ENCODE measurements at places on chromosomes 12 and 14. TPM values are rescaled to one million over a fixed set of nuclear protein-coding genes. Genes with fewer than 3 reads are reported as not detected.

The SPTLC2 gene
- 50.3 TPM for total RNA-seq

The LRRC43 gene
- 13.6 TPM for total RNA-seq

The ANKRD33 gene
- not detected for total RNA-seq

The RNU6-7 gene
- not detected for total RNA-seq

The DRAM1 gene
- total RNA-seq: 134 TPM

The FSCB gene
- 0.15 TPM for total RNA-seq

The CCDC38 gene
- not detected for total RNA-seq

The NELL2 gene
- total RNA-seq: 3.9 TPM

The DLK1 gene
- total RNA-seq: 1.8 TPM

The FKBP11 gene
- total RNA-seq: 20.4 TPM

- no peaks in the 10 kb centered on the region for H3K4me1 ChIP-seq
- no peaks in the 10 kb centered on the region for H3K36me3 ChIP-seq
- peaks cover 6% of the 10 kb centered on the region for H3K27me3 ChIP-seq
Observed at GRCh38 chr12:52606096-52606495, 4.8 kb upstream of the KRT72 start.

DNA sequence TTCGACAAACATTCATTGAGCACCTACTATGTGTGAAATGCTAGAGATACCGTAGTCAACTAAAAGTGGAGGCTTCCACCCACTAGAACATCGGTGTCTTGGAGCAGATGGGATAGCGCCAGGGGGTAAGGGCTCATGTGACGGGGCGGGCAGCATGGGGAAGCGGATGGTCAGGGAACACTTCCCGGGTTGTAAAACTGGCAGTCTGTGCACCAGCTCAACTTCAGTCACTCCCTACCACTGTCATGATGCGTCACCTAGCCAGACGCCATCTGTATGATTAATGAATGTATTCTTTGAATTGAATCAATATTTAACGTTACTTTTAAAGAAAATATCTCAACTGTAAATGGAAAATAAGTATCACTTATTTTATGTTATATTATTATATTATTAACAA is 93.5 kb downstream of the PIWIL1 start:
- no peak overlapping the region for H3K4me3 ChIP-seq
- no peak overlapping the region for H3K27ac ChIP-seq
- H3K36me3 ChIP-seq: no peaks in the 10 kb centered on the region
- H3K4me1 ChIP-seq: no peaks in the 10 kb centered on the region
- DNase-seq: no peak

DNA sequence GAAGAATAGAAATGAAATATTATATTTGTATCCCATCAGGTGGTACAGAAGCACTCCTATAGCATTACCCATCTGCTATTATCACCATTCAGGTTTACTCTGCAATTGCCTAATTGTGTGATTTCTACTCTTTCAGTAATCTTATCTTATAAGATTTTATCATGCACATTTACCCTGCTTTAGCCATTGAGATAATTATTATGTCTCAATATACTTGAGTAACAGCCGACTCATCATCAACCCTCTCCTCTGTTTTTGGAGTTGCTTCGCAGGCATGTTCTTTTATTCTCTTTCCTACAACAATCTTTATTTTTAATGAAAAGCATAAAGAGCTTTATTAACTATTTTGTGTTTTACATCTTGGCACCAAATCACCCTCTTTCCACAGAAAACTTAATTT is 419.9 kb downstream of the LRIG3 start:
- H3K27ac ChIP-seq: no peak overlapping the region
- no peaks in the 10 kb centered on the region for H3K27me3 ChIP-seq
- H3K4me3 ChIP-seq: no peak overlapping the region
- no peak for DNase-seq

- H3K27ac ChIP-seq: no peak overlapping the region
- H3K36me3 ChIP-seq: no peaks in the 10 kb centered on the region
- no peak for DNase-seq
- no peak overlapping the region for H3K4me3 ChIP-seq
Observed at GRCh38 chr12:93093243-93093642, 164.1 kb upstream of the EEA1 start.

DNA sequence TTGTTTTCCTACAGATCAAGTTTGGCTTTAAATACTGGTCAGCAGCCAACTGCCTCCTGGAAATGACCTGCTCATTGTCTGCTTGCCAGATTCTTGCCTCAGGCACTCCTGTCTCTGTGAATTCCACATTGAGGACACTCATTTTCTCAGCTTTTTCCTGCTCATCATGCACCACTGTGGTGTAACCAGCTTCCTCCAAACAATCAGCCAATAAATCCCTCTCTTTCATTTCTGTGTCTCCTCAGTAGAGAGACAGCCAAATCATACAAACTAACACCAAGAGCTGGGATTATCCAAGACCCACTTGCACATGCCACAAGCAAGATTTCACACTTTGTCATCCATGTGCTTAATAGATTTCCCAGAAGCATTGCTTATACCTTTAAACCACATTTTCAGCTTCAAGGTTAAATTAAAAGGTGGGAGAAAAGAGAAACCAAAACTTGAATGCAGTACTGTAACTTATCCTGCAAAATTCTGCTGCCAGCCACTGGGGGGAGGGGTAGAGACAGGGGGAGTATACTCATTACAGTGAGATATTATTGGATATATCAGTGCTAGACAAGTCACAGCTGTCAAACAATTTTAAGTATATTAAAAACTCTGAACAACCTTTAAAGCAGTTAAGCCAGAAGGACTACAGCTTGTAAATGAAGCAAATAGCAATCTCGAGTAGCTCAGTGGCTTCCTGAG is 105.0 kb downstream of the PPP2R5E start:
- H3K36me3 ChIP-seq: no peaks in the 10 kb centered on the region
- H3K27me3 ChIP-seq: no peaks in the 10 kb centered on the region
- peak overlapping the region; percentile 71 for H3K27ac ChIP-seq
- peaks cover 49% of the 10 kb centered on the region for H3K4me1 ChIP-seq

DNA sequence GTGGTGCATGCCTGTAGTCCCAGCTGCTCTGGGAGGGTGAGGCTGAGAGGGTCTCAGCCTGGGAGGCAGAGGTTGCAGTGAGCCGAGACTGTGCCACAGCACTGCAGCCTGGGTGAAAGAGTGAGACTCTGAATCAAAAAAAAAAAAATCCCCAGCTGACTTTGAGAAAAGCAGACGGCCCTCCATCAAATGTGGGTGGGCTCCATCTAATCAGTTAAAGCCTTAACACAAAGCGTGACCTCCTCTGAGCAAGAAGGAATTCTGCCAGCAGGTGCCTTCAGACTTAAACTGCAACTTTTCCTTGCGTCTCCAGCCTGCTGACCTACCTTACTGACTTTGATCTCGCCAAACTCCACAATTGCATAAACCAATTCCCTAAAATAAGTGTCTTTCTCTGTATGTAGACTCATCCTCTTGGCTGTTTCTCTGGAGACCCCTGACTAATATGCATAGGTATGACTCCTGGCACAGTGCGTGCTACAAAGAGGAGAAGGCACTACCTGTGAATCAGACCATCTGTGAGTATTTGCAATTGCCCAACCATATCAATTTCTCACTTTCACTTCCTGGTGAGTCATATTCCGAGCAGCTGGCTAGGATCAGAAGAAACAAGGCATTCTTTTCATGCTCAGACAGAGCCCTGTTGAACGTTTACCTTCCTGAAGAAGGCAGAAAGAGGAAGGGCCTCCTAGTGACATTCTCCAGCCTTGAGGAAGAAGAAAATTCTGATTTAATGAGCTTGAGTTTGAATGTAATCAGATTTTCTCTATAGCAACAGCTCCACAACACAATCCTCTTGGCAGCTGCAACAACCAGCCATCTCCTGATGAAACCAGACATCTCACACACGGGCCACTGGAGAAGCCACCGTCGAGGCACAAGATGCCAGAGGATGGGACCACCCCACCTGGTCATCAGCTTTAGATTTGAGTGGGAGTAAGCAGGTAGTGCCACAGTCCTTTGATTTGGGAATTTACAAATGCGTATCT is 54.3 kb downstream of the CLMN start:
- no peak overlapping the region for H3K4me3 ChIP-seq
- H3K36me3 ChIP-seq: no peaks in the 10 kb centered on the region
- DNase-seq: peak; percentile 68

GRCh38 chr12:101794574-101794973 is 36.2 kb downstream of the GNPTAB start:
- H3K4me3 ChIP-seq: no peak overlapping the region
- H3K27me3 ChIP-seq: no peaks in the 10 kb centered on the region
- DNase-seq: no peak
- H3K4me1 ChIP-seq: no peaks in the 10 kb centered on the region

GRCh38 chr12:66010787-66011547 is 119.6 kb downstream of the LLPH start:
- no peak overlapping the region for H3K27ac ChIP-seq
- H3K27me3 ChIP-seq: no peaks in the 10 kb centered on the region
- no peak overlapping the region for H3K4me3 ChIP-seq
- no peaks in the 10 kb centered on the region for H3K36me3 ChIP-seq
- DNase-seq: no peak

GRCh38 chr12:29907461-29907860 is 123.7 kb upstream of the TMTC1 start:
- H3K27ac ChIP-seq: no peak overlapping the region
- H3K4me3 ChIP-seq: no peak overlapping the region
- no peaks in the 10 kb centered on the region for H3K36me3 ChIP-seq
- no peaks in the 10 kb centered on the region for H3K4me1 ChIP-seq
- DNase-seq: no peak

DNA sequence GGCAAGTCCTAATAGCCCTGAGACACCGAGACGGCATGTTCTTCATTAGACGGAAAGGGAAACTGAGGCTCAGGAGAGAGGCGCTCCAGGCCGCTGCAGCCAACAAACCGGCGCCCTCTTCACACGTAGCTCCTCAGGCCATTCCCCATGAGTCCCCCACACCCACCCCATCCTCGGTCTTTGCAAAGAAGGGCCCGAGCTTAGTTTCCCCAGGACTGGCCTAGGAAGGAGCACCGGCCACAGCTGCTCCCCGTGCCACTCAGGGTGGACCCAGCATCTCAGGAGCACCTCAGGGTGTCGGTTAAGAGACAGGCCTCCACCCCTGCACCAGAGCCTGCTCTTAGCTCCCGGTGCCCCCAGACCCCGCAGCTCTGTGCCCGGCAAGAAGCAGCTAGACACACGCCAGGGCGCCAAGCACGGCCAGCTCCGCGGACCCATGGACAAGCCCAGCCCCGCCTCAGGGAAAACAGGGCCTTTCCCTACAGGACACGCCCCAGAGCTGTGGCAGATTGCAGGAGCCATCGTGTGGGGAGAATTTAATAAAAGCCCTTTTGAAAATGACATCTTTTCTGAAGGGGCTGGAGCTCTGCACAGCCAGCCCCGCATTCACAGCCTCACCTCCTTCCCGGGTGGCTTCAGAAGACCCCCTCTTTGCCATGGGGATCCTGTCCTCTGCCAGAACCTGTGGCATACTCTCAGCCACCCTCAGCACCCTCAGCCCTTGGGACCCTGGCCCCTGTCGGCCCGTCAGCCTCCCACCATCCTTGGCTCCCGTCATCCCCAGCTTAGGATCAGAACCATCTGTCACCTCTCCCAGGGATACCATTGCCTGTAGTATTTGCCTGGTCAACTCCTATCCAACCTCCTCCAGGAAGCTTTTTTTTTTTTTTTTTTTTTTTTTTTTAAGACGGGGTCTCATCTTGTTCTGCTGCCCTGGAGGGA is 59.7 kb downstream of the LGMN start:
- DNase-seq: no peak
- H3K27me3 ChIP-seq: no peaks in the 10 kb centered on the region
- peak overlapping the region; percentile 46 for H3K27ac ChIP-seq
- peak overlapping the region; percentile 53 for H3K4me3 ChIP-seq

DNA sequence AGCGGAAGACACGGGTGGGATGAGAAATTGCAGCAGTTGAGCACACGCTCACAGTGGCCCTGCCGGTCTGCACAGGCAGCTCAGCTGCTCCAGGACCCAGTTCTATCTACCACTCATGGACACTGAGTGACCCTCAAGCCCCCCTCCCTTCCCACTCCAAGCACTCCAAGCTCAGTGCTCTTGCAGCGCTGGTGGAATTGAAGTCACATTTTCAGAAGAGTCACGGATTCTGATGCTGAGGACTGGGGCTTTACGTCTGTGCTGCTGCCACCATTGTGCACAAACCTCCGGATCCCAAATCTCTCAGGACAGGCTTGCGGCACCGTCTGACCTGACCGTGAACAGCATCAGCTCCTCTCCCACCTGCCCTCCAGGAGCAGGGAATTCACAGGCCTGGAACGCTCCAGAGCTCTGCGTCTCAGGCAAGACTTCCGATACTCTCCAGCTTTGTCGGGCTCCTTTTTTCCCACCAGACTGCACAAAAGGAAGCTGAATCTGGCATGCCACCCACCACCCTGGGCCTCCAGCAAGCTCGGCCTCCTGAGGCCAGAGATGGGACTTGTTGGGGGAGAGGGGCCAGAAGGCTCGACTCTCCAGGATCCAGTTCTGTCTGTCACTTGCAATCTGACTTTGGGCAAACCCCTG is 213.1 kb upstream of the RTL1 start:
- peak; percentile 10 for DNase-seq
- H3K36me3 ChIP-seq: no peaks in the 10 kb centered on the region
- no peak overlapping the region for H3K27ac ChIP-seq
- no peaks in the 10 kb centered on the region for H3K4me1 ChIP-seq

DNA sequence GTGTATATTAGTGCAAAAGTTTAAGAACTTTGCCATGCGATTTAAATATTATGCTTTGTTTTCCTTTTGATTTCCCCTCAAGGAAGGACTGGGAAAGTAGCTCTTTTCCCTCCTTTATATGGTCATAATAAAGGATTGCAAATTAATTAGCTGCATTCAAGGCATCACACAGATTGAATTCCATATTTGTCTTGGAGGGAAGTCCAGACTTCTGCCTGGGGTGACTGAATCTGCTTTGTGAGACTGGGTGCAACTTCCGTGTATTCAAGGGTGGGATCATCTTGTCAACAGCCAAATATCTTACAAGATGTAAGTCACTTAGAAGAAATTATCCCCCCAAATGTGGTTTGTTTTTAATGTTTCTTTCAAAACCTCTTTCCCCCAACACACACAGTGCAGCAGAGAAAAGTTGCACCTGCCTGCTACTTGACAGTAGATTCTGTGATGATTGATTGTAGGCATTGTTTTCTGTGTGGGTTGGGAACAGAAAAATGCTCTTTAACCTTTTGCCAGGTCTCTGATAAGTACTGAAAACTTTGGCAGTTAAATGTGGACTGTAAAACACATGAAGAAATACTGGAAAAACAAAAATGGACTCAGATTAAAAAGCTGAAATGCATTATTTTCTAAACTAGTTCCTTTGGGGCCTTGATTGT is 28.4 kb downstream of the STK38L start:
- H3K27ac ChIP-seq: peak overlapping the region; percentile 44
- no peak overlapping the region for H3K4me3 ChIP-seq
- H3K27me3 ChIP-seq: no peaks in the 10 kb centered on the region
- DNase-seq: no peak
- no peaks in the 10 kb centered on the region for H3K36me3 ChIP-seq

- no peaks in the 10 kb centered on the region for H3K27me3 ChIP-seq
- DNase-seq: no peak
- H3K4me1 ChIP-seq: no peaks in the 10 kb centered on the region
- no peak overlapping the region for H3K4me3 ChIP-seq
- no peaks in the 10 kb centered on the region for H3K36me3 ChIP-seq
- H3K27ac ChIP-seq: no peak overlapping the region
Observed at GRCh38 chr12:64840949-64841717, 16.7 kb downstream of the TBC1D30 start.

All from upper lobe of left lung (tissue), 6 donors.